Aorta (tissue), 5 donors: ENCODE measurements at places on chromosomes 6 and 20.

DNA sequence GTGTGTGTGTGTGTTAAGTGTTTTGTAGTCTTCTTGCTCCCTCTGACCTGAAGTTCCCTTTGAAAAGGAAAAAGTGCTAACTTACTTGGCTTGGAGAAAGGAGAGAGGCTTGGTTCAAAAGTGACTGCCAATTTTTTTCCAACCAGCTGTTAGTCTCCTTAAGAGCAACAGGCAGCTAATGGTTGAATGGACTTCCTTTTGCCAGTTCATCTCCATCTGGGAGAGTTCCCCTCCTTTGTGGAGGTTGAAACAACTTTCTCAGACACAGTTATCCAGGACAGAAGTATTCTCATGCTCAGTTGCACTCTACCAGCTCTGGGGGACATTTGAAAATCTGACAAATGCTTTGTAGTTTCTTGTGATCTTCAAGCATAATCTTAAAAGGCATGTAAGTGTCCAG is 4.5 kb downstream of the RIPOR2 start:
- no peak for DNase-seq

GRCh38 chr6:74973591-74973990 is 232.3 kb downstream of the COL12A1 start:
- no peak for DNase-seq

DNA sequence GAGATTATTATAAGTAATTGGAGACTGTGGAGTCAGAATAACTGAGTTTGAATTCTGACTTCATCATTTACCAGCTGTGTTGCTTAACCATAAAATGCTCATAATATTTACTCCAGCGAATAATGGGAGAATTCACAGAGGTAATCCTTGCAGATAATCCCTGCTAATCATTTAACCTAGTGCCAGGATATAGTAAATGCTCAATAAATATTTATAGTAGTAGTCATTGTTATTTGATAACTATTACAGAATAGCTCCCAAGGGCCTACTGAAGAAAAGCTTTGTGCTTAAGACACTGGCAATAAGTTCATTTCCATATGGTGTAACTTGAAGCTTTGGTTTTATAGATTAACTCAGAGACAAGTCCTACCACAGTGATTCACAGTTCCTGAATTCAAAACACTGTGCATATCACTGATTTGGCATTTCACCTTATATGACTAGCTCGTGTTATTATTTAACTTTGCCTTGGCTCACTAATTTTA is 208.8 kb upstream of the PLCB4 start:
- DNase-seq, result no peak

GRCh38 chr6:107578642-107579341 is 88.9 kb downstream of the SOBP start:
- DNase-seq, result no peak

DNA sequence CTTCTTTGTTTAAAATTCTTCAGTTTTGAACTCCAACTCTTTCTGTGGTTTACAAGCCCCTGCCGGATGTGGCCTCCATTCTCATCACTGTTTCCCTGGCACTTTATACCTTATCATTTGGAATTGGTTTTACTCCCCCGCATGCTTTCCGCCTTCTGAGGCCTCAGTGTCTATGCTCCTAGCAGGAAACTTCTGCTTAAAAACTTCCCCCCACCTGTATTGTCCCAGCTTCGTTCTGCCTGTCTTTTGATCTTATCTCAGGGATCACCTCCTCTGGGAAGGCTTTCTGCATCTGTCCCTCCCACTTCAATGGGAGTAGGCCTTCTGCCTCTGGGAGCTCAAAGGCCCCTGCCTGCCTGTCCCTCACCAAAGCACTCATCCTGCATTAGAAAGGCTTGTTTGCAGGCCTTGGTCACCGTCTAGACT is 3.4 kb upstream of the ANGPT4 start:
- DNase-seq, result no peak

DNA sequence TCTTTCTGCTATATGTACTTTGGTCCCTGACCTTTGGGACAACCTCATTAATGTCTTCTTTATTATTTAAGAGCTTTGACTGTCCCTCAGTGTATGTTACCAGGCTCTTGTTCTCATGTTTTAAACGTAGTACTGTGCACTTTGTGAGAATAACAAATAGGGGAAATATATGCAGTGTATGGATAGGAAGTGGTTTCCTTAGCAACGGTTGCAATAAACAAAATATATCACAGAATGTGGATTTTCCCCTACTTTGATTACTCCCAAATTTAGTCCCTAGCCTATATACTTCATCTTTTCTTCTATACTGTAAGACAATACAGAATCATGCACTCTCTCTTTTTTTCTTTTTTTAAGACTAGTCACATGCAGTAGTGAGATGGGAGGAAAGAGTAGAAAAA is 123.8 kb upstream of the AKIRIN2 start:
- DNase-seq, result no peak

DNA sequence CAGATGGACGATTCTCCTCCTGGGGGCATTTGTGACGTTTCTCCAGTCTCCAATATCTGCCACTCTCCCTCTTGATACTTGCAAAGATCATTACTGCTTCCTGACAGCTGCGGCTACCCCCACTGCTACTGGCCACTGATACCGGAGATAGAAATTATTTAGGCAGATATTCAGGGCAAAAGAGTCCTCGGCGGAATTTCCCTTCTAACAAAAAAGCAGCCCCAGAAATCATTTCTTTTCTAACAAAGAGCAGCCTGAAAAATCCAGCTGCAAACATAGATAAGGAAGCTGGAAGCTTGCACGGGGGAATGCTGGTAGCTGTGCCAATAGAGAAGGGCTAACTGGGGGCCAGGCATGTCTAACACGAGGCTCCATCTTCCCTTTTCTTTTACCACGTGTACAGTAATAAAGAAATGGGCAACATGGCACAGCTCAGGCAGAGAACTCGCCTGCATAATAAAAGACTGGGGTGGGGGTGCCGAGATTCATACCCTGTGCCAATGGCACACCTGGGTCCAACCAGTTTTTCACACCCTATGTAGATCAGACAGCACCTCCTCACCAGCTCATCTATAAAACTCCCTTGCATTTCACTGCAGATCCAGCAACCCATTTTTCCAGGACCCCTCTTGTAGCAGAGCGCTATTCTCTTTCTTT is 6.1 kb downstream of the TP53RK start:
- DNase-seq, result no peak

DNA sequence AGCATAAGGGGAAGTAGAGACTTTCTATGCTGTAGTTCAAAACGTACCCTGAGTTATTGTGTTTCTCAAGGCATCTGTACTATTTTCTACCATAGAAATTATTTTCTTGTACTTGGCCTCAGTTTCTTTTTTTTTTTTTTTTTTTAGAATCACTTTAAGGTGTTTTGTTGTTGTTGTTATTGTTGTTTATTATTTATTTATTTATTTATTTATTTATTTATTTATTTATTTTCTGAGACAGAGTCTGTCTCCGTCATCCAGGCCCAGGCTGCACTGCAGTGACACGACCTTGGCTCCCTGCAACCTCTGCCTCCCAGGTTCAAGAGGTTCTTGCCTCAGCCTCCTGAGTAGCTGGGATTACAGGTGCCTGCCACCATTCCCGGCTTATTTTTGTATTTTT is 179.1 kb downstream of the GRIK2 start:
- DNase-seq, result no peak

GRCh38 chr6:28867086-28867409 is 56.7 kb downstream of the TRIM27 start:
- DNase-seq, result no peak

GRCh38 chr6:53290537-53291510 is 57.9 kb downstream of the ELOVL5 start:
- DNase-seq, result no peak

DNA sequence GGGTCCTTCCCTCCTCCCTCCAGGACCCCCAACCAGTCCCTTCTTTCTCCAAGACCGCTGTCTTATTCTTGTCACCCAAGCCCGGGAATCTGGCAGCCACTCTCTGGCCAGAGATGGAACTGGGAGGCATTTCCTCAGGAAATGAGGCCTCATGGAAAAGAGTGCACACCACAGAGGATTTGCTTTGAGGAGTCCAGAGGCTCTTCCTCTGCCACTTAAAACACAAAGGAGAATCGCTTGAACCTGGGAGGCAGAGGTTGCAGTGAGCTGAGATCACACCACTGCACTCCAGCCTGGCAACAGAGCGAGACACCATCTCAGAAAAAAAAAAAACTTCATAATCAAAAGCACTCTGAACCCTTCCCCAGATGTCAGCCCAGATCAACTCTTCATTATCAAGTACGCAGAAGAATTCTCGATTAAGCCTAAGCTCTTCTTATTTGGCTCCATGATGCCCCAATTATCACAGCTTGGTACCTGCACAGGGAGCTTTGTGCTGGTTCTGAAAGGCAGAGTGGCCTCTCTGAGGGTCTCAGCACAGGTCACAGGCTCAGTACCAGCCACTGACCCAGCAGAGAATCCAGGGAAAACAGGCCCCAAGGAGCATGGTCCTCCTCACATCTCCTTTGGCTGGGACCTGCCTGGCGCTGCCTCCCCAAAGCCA is 82.9 kb upstream of the MAFB start:
- DNase-seq, result no peak

DNA sequence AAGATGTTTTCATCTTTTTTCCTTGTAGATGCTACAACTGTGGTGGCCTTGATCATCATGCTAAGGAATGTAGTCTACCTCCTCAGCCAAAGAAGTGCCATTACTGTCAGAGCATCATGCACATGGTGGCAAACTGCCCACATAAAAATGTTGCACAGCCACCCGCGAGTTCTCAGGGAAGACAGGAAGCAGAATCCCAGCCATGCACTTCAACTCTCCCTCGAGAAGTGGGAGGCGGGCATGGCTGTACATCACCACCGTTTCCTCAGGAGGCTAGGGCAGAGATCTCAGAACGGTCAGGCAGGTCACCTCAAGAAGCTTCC is 101.5 kb downstream of the POPDC3 start:
- DNase-seq, result no peak

GRCh38 chr20:8633366-8633765 is 435.5 kb upstream of the PLCB4 start:
- DNase-seq, result no peak

- DNase-seq, result no peak
These were observed 108.8 kb upstream of the TCF21 start for GRCh38 chr6:133779916-133780695.

GRCh38 chr20:31663838-31664695 is 26.4 kb downstream of the COX4I2 start:
- DNase-seq, result no peak

GRCh38 chr6:82410151-82410648 is 46.6 kb downstream of the TPBG start:
- no peak for DNase-seq

GRCh38 chr6:84455511-84456029 is 228.1 kb upstream of the CEP162 start:
- DNase-seq, result no peak

DNA sequence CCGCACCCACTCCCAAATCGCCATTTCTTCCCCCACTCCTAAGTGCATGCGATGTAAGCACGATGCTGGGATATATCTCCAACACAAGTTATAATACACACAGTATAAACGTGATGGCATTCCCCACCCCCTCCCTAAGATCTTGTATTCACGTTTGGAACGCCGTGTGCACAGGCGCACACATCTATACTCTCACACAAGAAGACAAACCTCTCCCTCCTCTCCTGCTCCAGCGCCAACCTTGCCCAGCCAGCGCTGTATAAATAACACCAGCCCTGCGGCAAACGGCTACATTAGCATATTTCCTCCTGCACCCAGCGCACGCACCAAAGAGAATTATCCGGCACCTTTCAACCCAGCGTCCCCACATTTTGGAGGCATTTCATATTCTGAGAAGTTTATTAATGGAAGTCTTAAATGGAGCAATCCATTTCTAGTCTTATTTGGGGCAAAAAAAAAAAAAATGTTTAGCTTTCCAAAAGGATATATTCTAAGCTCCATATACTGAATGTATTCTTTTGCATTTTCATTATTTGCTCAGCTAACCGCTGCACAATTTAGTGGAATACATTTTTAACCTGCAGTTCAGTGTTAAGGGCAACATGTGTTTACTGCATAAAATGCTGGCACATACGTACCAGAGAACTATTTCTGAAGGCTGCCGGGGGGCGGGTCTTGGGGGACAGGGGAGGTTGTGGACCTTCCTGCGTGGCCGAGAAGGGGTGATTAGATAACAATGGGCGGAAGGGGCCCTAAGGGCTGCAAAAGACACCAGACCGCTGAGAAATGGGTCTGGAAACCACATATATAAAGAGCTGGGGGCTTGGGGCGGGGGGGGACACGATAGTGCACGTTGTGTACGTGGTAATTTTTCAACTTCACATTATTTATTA is 1.1 kb upstream of the SLC22A23 start:
- no peak for DNase-seq

DNA sequence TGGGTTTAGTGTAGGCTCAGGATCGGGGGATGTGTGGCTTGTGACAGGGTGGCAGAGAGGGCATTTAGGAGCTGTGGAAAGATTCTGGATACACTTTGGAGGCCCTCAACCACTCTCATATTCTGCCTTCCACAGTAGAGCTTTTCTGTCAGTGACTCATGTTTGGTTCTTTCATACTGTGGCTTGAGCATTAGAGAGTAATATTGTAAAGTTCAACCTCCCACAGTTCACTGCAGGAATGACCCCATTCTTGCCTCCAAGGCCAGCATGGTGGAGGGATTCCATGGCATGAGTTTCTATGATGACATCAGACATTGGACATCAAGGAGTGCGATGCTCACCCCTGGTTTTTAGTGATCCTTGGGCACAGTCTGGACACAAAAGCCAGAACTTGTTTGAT is 50.9 kb downstream of the DTD1 start:
- no peak for DNase-seq
